ENCODE measurements at places on chromosomes 6 and 20. TPM values are rescaled to one million over a fixed set of nuclear protein-coding genes. Genes with fewer than 3 reads are reported as not detected.

GRCh38 chr6:23175391-23175790 lies 606.0 kb downstream of the HDGFL1 start:
- no peak for DNase-seq

The KIF16B gene
- total RNA-seq = 24.0 TPM

The PROKR2 gene
- total RNA-seq = not detected

DNA sequence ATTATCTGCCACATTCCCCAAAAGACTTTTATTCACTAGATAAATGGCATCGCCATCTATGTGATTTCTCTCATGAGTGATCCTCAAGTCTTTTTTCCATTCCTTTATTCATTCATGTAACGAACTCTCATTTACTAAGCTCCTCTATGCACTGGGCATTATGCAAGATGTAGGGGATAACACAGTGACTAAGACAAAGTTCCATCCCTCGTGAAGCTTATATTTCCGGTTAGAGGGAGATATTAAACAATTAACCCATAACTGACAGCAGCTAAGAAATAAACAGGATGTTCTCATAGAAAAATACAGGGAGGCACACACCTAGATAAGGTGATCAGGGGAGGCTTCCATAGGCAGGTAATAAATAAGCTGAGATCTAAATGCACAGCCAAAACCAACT lies 17.2 kb upstream of the PREX1 start:
- DNase-seq = no peak

DNA sequence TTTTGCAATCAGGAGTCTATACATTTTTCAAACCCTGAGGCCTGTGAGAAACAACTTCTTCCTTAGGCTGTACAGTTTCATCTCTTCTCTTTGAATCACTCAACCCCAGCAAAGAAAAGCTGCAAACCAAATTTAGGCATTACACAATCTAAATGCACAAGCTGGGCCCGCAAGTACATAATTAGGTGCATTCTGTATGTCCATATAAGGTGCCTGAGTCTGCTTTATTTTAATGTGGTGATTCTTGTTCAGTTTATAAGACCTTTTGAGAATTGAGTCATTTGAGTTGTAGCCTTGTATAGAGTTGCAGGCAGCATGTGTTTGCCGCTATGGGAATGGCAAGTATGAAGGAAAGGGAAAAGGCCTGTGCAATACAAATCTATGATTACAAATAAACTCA lies 709.6 kb upstream of the MARCKS start:
- no peak for DNase-seq

DNA sequence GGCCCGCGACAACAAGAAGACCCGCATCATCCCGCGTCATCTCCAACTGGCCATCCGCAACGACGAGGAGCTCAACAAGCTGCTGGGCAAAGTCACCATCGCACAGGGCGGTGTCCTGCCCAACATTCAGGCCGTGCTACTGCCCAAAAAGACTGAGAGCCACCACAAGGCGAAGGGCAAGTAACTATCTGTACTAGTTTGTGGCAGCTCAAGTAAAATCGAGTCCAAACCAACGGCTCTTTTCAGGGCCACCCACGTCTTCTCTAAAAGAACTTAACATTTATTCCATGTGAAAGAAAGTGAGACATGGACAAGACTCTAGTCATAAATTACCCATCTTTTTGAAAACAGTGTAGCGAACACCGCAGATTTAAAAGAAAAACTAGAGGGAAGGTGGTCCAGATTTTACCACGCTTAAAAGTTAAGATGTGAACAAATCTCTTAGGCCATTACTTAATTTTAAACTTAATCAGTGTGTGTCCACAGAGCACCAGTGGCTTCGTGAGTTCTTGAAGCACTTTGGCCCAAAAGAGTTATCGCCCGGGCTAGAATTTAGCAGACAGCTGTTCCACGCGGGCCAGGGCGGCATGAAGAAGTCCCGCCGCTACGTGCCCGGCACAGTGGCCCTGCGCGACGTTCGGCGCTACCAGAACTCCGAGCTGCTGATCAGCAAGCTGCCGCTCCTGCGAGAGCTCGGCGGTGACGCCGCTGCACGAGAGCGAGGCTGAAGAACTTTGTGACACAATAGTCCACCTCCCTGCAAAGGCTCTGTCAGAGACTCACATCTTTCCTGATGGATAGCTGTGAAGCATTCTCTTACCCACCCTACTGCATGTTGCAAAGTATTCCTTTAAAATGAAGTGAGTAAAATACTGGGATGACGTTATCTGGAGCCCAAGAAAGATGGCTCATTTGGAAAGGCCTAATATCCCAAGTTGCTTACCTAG lies 113.9 kb upstream of the PRSS16 start:
- DNase-seq = no peak

DNA sequence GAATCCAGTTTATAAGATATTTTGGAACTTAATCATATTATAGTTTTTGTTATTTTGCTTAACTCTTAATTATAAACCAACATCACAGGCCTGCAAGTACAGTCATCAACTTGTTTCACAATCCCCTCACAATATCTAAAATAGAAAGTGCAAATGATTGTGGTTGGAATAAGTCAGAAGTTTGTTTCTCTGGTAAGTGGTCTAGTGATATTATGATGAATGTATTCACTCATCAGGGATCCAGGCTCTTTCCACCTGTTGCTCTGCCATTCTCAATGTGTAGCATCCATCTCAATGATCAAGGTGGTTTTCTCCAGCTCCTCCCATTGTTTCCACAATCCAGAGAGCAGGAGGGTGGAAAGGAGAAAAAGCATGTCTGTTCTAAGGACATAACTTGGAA lies 54.2 kb downstream of the OPN5 start:
- no peak for DNase-seq

DNA sequence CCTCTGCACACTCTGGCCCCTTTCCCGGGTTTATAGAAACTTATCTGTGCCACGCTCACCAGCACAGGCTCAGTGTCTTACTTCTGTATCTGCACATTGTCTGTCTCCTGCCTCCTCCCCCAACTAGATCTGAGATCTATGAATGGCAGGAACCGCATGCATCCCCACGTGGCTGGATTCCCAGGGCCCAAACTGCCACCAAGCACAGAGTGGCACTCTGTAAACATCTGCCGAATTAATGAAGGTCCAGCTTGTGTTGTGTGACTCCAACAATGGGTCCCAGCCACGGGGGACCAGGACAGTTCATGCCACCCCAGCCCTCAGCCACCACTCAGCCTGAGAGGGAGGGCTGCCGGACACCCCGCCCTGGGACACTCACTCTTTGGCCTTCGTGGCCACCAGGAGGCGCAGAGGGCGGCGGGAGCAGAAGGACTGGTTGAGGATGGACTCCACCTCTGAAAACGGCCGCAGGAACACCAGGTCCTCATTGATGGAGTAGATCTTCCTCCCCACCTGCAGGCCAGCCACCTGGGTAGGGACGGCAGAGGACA lies 171.1 kb downstream of the PREX1 start:
- DNase-seq = no peak

GRCh38 chr6:129369737-129370136 lies 340.2 kb downstream of the ARHGAP18 start:
- DNase-seq = no peak

DNA sequence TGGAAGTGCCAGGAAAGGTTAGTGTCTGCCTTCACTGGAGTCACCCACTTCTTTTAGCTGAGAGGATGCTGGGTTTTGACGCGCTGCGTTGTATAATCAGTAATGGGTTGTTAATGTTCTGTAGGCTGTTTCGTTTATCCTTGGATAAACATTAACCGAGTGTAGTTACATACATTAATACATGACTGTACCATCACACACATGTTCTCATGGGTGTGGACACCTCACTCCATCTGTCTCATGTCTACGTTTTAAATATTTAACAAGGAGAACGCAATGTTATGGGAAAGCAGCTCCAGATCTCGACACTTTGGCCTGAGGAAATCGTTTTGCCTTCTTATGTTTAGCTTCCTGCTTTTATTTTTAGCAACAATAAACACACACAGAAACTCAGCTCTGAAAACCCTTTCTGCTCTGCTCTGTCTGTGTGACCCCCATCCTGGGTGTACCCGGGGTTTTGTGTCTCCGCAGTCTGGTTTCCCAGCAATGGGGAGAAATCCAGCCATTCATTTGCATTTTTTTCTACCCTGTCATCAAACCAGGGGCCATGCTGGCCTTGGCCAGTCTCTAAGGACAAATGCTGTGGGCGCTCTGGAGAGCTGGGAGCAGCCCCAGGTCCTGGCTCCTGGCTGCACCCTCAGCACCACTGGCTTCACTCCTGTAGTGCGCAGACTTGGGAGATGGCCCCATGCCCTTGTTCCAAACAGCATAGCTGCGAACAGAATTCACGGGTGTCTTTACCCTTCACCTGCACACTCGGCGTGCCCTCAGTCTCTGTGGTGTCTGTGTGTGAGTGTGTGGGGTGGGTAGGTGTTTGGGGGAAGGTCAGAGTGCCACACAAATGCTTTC lies 110.8 kb downstream of the ERMARD start:
- no peak for DNase-seq

DNA sequence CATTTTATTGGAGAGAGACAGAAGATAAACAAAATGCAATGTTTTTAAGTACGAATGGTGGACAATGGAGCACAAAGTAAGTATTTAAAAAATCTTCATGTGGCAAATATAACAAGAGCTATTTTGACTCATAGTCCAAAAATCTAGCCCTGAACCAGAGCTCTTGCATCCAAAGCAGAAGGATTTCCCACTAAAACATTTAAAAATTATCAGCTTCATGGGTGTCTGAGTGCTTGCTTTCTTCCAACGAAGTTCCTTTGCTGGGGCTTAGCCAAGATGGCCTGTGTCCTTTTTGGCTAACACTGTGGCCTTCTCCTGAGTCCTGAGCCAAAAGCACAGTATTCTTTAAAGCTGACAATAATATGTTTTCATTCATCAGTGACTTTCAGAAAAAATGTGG lies 161.7 kb downstream of the RIMS1 start:
- no peak for DNase-seq
